M059J (cell line): ENCODE measurements at places on chromosomes 2 and 18. TPM values are rescaled to one million over a fixed set of nuclear protein-coding genes. Genes with fewer than 3 reads are reported as not detected.

The ZSWIM2 gene
- total RNA-seq: not detected in 2 replicates

The TMEM178A gene
- total RNA-seq: 0.79 and 3.9 TPM in 2 replicates

The RAB6C gene
- 0.02 TPM in 1 of 2 replicates, not detected in the other for total RNA-seq

The RDH14 gene
- 25.1 and 27.0 TPM in 2 replicates for total RNA-seq

The GULP1 gene
- total RNA-seq: 98.9 and 126 TPM in 2 replicates

The NEU2 gene
- not detected in 2 replicates for total RNA-seq

The BOLL gene
- not detected in 2 replicates for total RNA-seq

The LIMS1 gene
- 20.3 and 37.8 TPM in 2 replicates for total RNA-seq

The EMILIN1 gene
- 0.17 TPM in 1 of 2 replicates, not detected in the other for total RNA-seq

The POTEJ gene
- total RNA-seq: not detected in 2 replicates

The SCYGR8 gene
- total RNA-seq: not detected in 2 replicates

The TSGA10 gene
- total RNA-seq: 0.71 and 4.8 TPM in 2 replicates

The ERBB4 gene
- total RNA-seq: not detected in 2 replicates

The DYSF gene
- 0.27 and 0.81 TPM in 2 replicates for total RNA-seq

The LINC00305 gene
- not detected in 2 replicates for total RNA-seq

The GPD2 gene
- total RNA-seq: 45.8 and 82.4 TPM in 2 replicates
